ENCODE measurements at places on chromosomes 6 and 20.

DNA sequence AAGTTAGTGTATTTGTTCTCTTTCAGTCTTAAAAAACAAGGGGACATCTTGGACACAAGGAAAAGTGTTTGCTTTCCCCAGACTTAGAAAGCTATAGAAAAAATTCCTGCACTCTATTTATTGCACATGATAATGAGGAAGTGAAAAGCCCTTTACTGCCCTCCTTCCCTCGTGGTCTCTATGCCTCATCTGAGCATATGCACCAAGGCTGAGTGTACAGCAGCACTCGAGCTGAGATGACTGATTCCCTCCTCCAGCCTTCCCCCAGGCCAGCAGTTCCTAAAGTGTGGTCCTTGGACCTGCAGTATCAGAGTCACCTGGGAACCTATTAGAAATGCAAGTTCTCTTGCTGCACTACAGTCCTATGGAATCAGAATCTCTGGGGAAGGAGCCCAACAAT, 14.3 kb upstream of the LAMP5 start:
- DNase-seq, result no peak

DNA sequence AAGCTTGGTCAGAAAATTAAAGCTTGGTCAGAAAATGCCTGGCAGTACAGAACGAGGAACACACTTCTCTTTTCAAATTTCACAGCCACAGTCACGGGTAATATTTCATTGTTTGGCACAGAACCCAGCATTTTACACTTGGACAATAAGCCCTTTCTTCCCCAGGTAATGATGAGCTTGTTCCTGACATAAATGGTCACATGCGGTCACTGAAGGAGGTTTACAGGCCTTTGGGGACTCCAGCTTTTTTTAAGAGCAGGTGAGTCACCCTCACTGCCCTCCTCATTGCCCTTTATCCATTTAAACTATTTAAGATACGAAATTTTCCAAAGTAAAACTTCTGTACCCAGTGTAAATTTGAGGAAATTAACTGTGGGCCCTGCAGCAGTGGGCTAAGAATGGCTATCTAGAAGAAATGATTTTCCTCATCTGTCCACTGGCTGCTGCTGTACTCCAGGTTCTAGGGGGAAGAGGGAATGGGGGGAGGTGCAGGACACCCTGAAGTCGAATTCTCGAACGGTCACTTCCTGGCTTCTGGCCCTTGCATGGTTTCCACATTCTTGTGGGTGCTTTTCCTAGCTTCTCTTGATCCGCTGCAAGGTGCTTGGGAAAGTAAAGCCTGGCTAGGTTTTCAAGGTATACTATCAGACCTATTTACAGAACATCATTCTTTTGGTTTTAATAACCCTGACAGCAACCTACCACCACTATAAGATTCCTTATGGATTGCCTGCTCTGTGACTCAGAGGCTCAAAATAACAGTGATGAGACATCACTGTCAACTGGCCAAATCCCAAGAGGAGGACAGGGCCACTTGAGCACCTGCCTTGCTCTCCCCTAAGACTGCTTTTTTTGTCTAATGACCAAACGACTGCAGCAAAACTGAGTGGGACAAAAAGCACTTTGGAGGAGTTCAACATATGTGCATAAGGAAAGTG, 75.8 kb downstream of the PREP start:
- DNase-seq, result no peak

DNA sequence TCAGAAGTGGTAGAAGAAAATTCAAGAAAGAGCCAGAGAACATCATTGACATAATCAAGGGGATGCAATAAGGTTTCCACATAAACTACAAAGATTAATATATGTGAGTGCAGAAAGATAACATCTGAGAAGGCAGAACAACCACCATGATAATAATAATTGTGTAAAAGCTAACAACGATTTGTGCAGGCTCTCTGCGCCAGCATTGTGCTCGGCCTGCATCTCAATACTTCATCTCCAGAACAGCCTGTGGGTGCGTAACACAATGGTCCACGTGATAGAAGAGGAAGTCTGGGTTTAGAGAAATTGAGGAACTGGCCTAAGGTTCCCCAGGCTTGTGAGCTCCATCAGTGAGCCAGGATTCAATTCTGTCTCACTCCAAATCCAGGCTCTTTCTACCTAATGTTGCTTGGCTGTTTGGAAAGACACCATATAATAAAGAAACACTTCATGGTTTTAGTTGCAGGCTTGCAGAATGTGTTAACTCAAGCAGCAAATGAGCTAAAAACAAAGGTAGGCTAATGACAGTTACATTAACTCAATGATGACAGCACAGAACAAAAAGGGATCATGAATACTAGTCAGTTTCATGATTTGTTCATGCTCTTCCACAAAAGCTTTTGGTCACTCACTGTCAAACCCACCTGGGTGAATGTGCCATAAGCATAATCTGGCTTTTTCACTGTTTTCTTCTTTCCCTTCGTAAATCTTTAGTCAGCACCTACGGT, 71.2 kb downstream of the LY86 start:
- no peak for DNase-seq

- DNase-seq, result no peak
Observed at GRCh38 chr20:19588241-19588640, 169.8 kb upstream of the RIN2 start.
